Activated naive CD4-positive, alpha-beta T cell treated with anti-CD3 and anti-CD28 coated beads, Interleukin-2, amount 50 U/mL, for 72 hours (primary cell): ENCODE measurements at places on chromosomes 16 and 17. TPM values are rescaled to one million over a fixed set of nuclear protein-coding genes. Genes with fewer than 3 reads are reported as not detected.

LCMT1 gene
- total RNA-seq: 38.9 TPM

DNA sequence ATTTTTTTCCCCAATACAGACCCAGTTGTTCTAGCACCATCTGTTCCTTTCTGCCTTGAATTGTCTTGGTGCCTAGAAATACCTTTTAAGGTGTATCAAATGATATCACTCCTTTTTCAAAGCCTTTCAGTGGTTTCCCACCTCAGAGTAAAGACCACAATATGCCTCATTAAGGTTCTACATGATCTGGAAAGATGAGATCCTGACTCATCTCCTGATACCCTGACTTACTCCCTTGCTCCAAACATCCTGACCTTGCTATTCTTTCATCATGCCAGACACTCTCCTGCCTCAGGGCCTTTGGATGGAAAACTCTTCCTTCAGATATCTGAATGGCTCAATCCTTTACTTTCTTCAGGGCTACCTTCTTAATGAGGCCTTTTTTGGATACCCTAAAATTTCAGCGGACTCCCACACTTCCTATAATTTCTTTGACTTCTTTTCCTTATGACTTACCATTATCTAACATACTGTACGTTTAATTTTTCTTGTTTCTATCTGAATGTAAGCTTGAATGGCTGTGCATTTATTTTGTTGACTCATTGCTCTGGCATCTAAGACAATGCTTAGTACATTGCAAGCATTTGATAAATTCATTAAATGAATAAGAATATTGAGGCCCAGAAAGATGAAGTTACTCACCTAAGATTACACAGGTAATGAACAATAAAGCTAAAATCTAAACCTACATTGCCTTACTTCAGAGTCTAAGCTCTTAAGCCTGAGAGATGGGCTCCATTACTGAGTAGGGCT lies 19.2 kb downstream of the FLOT2 start:
- no peak for DNase-seq

AOC2 gene
- total RNA-seq: 6.1 TPM

KRT14 gene
- not detected for total RNA-seq

- DNase-seq: no peak
Measured at GRCh38 chr17:10119203-10120108, 79.0 kb downstream of the GAS7 start.

GRCh38 chr17:76841776-76842405 lies 26.3 kb upstream of the MGAT5B start:
- no peak for DNase-seq

GRCh38 chr16:5738586-5738985 lies 641.0 kb upstream of the EEF2KMT start:
- DNase-seq: no peak

CUEDC1 gene
- total RNA-seq: not detected
